Stimulated activated CD8-positive, alpha-beta memory T cell treated with anti-CD3 and anti-CD28 coated beads, Interleukin-4, amount 100 ng/mL, for 1 hour (primary cell): ENCODE measurements at places on chromosomes 7 and 10.

DNA sequence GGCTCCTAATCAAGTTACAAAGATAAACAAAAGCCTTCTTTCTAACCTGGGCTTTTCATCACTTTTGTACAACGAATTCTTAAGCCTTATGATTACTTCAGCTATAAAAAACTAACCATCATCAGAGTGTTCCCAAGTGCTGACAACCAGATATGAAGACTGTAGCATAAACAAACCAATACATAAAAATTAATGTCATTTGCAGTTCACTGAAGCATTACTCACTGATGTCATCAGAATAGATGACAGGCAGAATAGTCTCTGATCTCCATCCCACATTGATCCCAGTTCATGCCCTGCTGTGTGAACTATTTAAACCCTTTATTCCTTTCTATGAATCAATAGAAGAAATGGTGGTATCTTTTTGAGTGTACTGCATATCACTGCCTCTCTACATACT is 84.4 kb downstream of the DNAJC1 start:
- DNase-seq = no peak

GRCh38 chr7:83633516-83633915 is 15.4 kb downstream of the SEMA3E start:
- DNase-seq = no peak

DNA sequence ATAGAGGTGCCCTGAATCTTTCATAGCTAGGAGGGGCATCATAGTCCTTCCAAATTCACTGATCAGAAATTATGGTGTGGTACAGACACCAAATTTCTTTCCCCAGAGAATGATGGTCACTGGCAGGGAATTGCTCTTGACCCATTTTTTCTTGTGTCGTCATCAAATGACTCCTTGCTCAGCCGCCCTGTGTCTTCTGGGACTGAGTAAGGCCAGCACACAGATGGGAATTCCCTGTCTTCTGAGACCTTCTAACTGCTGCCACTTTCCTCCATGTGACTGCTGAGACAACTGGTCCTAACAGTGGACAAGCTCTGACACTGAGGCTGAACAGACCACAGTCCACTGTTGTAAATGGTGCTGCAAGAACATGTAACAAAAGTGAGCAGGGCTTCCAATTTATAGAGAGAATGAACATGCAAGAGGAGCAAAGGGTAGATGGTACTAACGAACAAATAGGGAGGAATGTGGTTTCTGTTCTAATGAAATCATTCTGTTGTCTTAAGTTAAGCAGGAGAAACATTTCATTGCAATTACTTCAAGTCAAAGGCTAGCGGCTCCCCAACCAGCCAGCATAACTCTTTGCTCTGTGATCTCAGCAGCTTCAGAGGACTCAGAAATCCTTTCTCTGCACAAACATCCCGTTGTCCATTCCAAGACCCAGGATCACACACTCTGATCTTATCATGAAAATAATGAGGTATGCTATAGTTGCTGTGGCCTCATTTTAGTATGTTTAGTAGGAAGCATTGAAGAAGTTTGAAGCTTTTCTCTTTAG is 235.9 kb upstream of the PRSS1 start:
- no peak for DNase-seq

DNA sequence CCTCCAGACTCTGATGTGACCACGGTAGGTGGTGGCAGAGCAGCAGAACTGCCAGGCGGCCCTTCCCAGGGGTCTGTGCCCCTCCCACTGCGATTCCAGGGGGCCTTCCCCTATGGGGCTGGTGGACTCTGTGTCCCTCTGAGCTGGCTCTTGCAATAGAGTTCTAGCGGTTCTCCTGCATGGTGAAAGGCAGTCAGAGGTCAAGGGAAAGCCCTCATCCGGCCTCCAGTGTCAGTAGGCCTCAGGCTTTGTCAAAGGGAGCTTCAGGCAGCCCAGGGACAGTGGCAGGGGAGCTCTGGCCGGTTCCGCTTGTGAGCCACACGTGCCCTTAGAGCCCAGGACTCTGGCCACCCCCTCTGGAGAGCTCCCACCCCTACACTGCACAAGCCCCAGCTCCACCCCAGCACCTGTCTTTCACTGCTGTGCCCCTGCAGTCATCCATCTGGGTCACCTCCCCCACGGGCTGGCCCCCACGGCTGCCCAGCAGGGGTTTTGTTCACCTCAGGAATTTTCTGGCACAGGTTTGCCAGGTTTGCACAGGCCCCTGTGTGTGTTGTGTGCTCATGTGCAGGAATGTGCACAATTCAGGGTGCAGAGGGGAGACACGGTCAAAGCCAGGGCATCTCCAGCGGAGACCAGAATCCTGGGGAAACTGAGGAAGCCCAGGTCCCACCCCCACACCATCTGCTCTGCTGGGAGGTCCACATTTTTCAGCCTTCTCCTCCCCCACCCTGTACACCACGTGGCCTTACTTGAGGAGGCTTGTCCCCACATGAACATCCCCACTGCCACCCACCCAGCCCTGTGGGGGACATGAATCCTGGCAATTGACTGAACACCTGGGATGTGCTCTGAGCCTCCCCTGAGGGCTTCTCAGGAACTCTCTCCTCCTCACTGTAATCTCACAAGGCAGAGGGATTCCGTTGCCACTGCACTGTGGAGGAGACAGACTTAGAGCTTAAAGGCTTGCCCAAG is 23.8 kb downstream of the C10orf105 start:
- DNase-seq = no peak

- DNase-seq = no peak
Observed at GRCh38 chr10:74460812-74461211, 309.8 kb downstream of the ADK start.

DNA sequence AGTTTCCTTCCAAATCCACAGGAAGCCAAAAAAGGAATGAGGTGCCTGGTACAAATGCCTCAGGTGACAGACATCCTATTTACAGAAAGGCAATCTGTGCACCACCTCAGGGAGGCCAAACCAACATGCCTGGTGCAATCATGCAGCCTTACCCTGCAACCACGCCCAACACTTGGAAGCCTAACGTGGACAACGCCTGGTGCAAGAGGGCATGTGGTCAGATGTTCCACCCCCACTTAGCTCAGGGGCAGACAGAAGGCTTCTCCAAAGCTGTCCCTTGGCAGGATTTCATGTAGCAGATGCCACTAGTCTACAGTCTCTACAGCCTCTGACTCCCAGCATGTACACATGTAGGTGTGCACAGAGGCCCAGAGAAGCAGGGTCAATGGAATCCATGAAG is 89.5 kb downstream of the KCNMA1 start:
- no peak for DNase-seq
